ENCODE measurements at places on chromosomes 1 and 21.

- DNase-seq = no peak
These were observed 25.0 kb downstream of the LAMB3 start for GRCh38 chr1:209627027-209627731.

DNA sequence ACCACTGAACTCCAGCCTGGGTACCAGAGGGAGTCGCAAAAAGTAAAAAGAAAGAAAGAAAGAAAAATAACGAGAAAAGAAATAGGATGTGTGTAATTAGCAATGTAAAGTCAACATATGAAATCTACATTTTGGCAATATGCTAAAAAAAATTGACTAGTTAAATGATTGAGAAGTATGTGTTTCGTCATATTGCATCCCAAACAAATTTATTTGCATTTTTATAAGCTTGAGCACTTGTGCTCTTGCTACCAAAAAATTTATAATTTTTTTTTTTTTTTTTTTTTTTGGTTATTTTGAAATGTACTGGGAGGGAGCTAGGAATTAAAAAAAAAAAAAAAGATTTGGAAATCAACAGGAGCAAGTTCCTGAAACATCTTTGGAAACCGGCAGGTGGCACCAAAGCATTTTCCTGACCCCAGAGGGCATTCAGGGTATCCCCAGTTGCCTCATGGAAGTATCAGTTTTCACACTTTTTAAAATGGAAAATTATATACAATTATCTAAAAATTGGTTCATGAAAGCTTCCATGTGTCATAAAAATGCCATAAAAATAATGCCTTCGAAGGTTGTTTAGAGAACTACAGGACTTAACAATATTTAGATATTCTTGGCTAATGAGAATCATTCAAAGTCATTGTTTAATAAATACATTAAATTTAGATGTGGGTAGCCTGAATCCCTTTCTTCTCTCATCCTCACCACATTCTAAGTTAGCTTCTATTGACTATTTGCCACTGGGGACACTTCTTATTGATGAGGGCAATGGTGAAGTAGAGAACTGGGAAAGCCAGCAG is 4.8 kb upstream of the HEATR1 start:
- peak; percentile 15 for DNase-seq

DNA sequence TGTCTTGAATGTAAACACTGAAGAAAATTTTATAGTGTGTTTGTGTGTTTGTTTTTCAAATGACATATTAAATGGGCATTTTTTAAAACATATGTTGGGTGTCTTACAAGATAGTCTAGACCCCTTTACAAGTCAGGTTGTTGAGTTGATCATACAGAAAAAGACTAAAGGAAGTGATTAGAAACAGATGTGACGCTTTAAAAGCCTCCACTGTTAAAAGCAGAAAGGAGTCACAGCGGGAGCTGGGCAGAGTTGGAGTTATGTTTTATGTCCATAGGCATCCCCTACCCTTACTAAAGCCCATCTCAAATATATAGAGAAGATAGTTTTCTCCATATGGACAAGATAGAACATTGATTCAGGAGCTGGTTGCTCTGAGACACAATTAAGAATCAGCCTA is 393.9 kb downstream of the PLPP3 start:
- DNase-seq = no peak

GRCh38 chr1:200267937-200268336 is 141.9 kb downstream of the ZNF281 start:
- DNase-seq = no peak

DNA sequence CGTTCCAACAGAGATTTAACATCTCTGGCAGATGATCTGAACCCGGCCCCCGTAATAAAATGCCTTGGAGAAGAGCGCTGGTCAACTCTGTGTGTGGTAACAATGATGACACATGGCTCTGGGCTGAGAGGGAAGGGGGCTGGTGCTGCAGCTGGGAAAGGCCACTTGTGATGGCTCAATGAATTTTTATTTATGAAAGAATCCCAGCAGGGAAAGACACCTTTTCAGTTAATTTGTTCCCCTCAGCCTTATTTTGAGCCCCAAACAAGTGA is 59.4 kb downstream of the SYT6 start:
- DNase-seq = no peak

- no peak for DNase-seq
These were observed 32.0 kb upstream of the PRDX6 start for GRCh38 chr1:173445164-173445563.

- no peak for DNase-seq
These were observed 460.1 kb upstream of the RUNX1 start for GRCh38 chr21:35509001-35509704.

DNA sequence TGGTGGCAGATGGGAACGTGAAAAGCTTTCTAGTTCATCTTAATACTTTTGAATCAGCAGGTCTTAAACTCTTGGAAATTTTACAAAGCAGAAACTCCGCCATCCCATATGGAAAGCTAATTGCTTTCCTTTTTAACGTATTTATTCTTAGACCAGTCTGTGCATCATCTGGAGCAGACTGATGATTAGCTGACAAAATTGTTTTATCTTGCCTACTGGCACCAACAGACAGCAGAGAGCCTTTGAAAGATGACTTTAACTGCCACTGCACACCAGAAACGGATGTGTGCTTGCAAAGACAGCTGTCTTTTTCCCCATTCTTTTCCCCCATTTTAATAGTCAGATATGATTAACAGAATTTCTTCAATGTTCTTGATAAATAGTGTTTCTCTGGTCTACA is 97.0 kb downstream of the PLD5 start:
- no peak for DNase-seq

GRCh38 chr1:117093870-117094621 is 27.5 kb downstream of the TRIM45 start:
- DNase-seq = peak; percentile 57

GRCh38 chr21:40615505-40616376 is 231.2 kb downstream of the DSCAM start:
- no peak for DNase-seq

DNA sequence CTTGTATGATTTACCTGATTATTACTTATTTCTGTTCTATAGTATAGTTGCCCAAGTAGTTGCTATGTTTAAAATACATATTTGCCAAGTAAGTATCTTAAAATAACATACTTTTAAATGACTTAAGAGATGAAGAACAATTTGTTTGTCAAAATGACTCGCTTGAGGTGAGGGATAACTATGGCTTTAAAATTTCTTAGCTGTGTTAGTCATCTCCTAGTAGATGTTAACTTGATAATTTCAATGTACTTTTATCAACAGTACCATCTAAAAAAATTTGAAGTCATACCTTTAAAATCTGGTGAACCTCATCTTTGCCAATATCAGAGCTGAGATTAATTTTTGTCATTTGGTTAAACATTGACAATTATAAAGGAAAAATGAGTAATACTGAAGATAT is 37.7 kb downstream of the ODR4 start:
- no peak for DNase-seq

GRCh38 chr1:118151312-118151937 is 33.6 kb downstream of the SPAG17 start:
- peak; percentile 41 for DNase-seq

DNA sequence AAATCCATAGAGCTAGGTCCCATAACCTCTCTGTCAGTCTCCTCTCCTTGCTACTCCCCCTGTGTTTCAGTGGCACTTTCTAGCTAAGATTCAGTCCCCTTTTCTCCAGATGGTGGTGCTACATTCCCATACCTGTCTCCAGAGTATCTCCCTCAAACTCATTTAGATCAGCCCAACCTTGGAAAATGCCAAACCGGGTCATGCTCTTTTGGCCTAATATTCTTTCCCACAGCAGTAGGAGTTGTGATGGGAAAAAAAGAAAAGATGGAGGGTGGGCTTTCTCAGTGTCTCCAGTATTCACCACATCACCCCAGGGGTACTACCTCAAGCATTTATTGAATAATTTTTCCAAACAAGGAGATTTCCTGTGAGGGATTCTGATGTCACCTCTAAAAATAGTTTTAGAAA is 3.2 kb upstream of the RXFP4 start:
- peak; percentile 67 for DNase-seq

DNA sequence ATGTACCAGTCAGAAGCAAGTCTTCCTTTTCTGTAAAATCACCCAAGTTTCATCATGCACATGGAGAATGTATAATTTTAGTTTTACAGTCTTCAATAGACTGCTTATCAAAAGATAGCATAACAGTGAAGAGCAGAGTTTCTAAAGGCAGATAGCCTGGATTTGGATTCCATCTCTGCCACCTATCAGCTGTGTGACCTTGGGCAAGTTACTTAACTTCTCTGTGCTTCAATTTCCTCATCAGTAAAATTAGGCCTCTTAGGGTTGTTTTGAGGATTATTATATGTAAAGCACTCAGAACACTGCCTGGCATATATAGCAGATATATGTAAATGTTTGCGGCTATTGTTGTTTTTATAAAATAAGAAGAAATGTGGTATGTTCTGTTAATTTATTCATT is 38.9 kb downstream of the PTGFRN start:
- no peak for DNase-seq

GRCh38 chr1:110380672-110381283 is 10.0 kb downstream of the SLC16A4 start:
- no peak for DNase-seq

Measured in activated CD4-positive, alpha-beta T cell treated with anti-CD3 and anti-CD28 coated beads, Interleukin-2, amount 10 ng/mL, durations not matched to agents 7 days and 5 days (primary cell).